Upper lobe of left lung (tissue), 6 donors: ENCODE measurements at places on chromosomes 7 and 10.

- DNase-seq, result no peak
Observed at GRCh38 chr10:42991442-42992098, 85.3 kb upstream of the RET start.

DNA sequence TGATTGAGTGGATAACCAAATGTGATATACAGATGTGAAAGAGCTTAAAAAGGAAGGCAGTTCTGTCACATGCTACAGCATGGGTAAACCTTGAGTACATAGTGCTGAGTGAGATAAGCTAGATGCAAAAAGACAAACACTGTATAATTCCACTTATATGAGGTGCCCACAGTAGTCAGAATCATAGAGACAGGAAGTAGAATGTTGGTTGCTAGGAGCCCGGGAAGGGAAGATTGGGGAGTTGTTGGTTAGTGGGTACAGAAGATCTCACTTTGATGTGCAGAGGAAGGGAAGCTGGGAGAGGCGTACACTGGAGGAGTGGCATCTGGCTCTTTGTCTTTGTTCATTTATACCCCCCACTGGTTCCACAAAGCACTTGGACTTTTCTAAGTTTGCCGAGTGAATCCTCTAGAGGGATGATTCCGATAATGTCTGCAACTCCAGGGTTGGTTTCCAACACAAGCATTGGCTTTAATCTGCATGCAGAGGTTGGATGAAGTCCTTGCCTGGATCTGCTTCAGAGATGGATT lies 39.5 kb downstream of the TSPAN14 start:
- DNase-seq, result no peak

- DNase-seq, result no peak
Observed at GRCh38 chr7:137017221-137017620, 148.8 kb downstream of the CHRM2 start.

DNA sequence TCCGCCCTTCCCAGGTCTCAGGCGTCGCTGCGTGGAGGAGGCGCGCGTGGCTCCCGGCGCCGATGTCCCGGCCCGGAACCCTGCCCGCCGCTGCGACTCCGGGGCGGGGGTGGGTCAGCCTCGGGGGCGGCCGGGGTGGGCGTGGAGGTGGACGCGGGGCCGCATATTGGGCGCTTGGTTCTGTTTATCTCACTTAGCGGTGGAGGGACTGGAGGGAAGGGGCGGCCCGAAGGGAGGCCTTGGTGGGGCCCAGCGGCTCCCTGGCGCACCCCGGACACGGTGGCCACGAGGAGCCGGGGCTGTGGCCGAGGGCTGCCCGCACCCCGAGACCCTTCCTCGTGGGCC lies 8.6 kb downstream of the UNCX start:
- DNase-seq, result no peak

DNA sequence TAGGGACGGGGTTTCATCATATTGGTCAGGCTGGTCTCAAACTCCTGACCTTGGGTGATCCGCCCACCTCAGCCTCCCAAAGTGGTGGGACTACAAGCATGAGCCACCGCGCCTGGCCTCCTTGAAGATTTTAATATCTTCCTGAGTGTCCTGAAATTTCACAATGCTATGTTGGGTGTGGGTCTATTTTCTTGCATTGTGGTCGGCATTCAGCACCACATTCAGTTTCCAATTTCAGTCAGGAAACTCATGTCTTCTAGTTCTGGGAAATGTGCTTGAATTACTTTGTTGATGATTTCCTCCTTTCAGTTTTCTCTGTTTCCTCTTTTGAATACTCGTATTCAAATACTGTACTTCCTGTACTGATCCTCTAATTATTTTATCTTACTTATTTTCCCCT lies 49.3 kb upstream of the IL6 start:
- DNase-seq, result no peak

DNA sequence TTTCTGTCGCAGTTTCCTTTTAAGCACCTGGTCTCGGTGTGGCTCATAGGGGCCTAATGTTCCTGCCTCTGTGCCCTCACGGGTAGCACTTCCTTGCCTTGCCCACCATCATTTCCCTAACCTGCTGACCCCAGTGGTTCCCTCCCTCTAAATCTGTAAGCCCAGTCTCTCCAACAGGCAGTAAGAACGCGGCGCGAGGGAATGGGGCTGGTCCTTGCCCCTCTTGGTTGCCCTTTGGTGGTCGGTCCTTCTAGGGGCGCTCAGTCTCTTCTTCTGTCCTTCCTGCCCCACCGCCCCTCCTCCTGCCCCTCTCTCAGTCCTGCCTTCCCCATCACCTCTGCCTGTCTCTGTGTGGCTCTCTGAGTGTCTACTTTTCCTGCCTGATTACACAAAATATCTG lies 21.2 kb downstream of the EMX2 start:
- DNase-seq, result no peak

DNA sequence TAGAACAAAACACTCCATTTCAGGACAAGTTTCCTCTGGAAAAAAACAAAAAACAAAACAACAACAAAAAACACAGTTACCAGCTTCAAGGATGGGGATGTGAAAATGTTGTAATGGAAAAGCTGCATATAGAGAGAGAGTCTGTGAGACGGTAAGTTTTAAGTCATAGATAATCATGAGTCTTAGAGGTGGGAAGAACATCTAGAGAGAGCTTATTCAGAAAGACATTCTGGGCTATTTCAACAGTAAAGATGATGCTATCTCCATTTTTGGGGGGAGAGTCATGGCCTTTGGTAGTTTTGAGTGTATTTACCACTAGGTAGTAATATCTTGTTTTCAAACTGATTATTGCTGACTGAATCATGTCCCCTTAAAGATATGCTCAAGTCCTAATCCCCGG lies 23.3 kb upstream of the INPP5F start:
- no peak for DNase-seq
